Cortex of kidney (tissue), 1 donor: ENCODE measurements at places on chromosomes 4 and X.

DNA sequence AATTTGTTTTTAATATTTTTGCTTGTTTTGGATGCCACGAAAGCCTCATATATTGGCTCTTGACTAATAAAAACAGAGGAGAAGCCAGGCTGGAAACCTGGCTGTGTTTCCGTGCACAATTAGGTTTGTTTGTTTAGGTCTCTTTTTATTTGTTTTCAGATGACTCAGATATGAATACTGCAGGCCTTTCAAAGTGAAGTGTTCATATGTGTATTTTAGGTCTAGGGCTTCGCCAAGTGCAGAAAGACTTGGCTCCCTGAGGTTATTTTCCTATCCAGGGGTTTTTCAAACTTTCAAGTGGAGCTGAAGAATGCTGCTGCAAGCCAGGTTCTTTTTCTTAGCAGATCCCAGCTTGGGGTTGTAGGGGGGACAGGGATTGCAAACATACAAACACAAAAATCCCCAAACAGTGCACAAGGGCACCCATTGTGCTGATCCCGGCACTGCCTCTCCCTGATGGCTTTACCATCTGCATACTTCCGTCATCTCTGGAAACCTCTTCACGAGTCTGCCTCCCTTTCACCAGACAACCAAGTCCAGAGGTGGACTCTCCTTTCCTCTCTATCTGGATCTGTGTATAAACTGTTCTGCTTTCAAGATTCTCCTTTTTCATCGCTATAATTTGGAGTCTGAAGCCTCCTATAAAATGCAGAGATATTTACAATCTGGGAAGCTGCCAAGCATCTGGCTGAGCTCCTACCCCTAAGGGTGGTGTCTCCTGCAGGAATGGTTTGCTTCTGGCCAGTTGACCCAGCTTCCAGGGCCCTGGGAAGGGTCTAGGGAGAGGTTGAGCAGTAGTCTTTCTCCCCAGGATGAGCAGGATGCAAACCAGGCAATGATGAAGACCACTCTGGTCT lies 108.6 kb downstream of the SMIM20 start:
- no peak for DNase-seq

GRCh38 chr4:7867191-7867590 lies 72.5 kb downstream of the AFAP1 start:
- DNase-seq = no peak

DNA sequence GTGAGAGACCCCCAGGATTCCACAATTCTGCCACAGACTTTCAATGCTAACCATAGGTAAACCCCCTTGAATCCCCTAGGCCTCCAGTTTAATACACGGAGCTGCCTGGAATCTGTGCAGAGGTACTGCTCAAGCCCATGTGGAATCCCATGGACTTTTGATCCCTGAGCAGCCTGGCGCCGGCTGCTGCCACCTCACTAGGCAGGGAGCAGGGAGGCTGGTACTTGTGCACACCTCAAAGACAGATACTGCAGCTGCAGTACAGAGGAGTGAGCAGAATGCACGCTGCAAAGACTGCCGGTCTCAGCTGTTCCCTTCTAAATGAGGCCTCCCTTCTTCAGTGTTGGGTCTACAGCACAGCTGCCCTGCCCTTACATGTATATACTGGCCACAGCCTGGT lies 79.4 kb downstream of the RPS6KA6 start:
- DNase-seq = no peak

- no peak for DNase-seq
Observed at GRCh38 chr4:47209833-47210232, 178.5 kb downstream of the GABRB1 start.

- DNase-seq = no peak
Observed at GRCh38 chrX:51420610-51421009, 75.8 kb downstream of the NUDT11 start.

DNA sequence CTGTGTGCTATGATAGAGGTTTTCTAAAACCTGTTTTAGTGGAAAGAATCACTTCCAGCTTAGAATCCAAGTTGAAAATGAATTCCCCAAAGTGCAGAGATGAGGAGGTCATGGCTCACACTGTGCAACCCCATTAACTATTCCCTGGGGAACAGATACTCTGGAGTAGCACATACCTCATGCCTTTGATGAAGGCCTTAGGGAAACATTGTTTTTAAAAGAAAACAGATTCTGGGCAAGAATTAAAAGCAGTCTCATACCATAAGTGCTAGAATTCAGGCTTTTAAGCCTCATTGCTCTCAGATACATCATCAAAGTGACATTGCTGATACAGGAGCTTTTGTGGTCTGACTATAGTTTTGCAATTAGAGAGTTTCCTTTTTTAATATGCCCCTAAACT lies 115.1 kb downstream of the NDST4 start:
- DNase-seq = no peak

DNA sequence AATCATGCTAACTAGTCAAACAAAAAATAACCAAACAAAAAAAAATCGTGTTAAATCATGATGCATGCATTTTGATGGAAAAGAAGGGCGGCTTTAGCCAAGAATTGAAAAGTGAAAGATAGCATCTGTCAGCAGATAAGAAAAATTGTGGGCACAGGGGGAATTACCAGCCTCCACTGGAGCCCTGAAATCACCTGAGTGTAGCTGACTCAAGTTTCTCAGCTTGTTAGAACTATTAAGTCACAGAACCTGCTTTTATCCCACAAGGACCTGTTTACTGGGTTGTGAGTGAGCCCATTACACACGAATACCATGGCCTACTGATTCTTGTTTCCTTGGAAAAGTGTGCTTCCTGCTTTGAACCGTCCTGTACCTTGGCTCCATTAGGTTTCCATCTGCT lies 85.2 kb downstream of the COX18 start:
- no peak for DNase-seq

- no peak for DNase-seq
Observed at GRCh38 chr4:80387390-80388283, 52.1 kb downstream of the CFAP299 start.

DNA sequence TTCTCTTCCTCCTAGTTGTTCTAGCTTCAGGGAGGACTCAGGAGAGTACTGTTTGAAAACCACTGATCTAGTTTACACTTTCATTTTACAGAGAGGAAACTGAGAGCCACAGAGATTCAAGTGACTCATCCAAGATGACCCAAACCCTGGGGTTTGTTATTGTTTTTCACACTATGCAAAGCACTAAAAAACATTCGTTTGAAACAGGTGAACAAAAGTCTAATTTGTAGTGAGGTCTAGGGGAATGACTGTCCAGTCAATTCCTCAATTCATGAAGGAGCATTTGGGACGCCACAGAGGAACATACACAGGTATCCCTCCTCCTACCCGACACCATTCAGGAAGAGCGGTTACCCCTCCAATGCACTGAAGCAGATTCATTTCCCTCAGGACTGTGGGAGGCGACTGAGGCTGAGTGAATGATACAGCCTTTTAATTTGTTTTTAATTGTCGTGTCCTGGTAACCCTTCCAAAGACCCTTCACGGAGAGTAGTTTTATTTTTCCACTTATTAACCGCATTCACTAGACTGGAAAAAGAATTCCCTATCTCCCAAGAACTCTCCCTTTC lies 30.3 kb downstream of the TLR10 start:
- no peak for DNase-seq

DNA sequence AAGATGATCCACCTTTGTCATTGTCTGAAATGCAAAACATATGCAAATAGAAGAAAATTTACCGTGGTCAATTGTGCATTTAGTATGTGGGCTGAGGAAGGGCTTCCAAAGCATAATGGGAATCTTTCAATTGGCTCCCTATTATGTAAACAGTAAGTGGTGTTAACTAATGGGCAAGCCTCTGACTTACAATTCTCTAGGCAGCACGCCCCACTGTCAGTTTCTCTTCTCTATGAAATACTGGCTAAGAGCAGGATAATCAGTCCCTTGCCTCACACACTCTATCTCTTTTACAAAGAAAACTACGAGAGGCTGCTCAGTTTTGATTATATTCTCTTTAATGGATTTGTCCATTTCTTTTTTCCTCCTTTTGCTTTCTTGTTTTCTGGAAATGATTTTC lies 1272.6 kb downstream of the PCDH19 start:
- no peak for DNase-seq

- no peak for DNase-seq
Observed at GRCh38 chr4:135244056-135244455, 1042.5 kb upstream of the PABPC4L start.

DNA sequence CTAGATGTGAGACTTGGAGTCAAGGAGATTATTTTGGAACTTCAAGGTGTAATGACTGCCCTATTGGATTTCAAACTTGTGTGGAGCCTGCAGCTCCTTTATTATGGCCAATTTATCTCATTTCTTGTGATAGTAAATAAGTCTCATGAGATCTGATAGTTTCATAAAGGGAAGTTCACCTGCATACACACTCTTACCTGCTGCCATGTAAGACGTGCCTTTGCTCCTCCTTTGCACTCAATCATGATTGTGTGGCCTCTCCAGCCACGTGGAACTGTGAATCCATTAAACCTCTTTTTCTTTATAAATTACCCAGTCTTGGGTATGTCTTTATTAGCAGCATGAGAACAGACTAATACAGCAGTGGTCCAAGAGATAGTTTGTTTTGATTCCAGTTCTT lies 19.1 kb downstream of the PF4 start:
- no peak for DNase-seq

DNA sequence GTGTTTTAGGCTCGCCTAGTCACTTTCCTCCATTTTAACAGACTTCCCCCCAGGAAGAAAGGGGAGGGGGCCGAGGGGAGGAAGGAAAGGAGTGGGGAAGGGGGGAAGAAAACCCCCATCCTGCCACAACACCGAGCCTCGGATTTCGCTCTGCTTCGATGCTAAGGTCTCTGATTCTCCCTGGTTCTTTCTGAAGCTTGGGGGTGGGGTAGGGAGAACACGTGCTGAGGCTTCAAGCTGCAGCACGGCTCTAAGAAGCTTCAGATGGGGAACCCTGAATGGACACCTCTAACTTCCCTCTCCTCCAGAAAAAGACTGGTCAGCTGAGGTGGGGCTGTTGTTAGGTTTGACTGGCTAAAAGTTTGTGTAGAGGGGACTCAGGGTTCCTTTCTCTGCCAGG lies 61.8 kb downstream of the RHOH start:
- no peak for DNase-seq

DNA sequence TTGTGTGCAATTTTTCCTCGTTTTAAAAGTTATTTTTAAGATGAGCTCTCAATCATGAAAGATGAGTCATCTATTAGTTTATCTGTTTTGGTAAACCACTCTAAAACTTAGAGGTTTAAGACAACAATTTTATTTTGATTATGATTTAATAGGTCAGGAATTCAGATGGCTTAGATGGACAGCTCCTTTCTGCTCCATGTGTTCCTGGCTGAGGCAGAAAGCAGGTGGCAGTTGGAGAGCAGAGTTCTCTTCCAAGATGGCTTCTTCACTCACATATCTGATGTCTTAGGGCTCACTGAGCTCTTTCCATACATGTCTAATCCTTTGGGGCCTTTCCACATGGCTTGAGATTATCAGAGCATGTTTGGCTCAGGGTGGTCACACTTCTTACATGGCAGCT lies 48.3 kb upstream of the GRPR start:
- DNase-seq = no peak

DNA sequence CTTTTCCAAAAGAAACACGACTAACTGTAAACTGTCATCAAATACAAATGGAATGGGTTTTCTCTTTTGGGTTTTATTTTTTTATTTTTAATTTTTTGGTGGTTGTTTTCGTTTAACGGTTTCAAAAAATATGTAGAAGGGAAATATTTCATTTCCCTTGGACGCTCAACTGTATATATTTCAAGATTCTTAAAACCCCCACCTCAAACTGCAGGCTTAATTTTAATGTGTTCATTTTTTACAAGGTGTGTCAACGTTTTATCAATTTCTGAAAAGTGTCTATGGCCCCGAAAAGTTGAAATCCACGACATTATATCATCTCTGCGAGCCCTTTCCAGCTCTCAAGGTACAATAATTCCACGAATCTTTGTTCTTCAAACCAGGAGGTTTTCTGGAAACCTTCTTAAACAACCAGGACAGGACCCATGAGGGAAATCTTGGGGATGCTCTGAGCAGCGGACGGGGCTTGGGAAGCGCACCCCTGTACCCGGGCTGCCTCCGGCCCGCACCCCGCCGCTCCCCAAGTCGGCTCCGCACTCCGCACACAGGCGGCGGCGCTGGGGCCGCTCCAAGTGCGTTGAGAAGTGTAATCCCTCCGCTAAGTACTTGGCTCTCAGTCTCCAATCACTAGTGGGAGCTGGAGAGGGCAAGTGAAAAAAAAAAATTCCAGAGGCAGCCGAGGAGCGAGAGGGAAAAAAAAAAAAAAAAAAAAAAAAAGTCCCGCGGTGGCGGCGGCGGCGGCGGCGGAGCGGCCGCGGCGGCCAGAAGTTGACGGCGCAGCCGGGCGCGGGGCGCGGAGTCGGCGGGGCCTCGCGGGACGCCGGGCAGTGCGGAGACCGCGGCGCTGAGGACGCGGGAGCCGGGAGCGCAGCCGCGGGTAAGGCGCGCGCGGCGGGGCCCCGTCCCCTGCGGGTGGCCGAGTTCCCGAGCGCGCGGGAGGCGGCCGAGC lies at the start of gene BMPR1B:
Gene BMPR1B (plus strand): TSS at position 764 of the 949 bp plus-strand sequence. CDS start 346,470 bp downstream, outside the sequence.
- DNase-seq = no peak

DNA sequence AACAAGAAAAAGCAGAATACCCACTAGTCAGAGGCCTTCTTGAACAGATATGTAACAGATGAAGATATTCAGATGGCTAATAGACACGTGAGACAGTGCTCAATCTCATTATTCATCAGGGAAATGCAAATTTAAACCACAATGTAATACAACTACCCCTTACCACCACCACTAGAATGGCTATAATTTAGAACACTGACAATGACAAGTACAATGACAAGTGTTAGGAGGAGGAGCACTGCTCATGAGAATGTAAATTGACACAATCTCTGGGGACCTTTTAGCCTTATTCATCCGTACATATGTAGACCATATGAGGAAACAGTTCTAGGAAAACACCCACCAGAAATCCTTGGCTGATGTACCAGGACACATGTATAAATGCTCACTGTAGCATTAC lies 13.1 kb downstream of the ZNF81 start:
- DNase-seq = no peak

DNA sequence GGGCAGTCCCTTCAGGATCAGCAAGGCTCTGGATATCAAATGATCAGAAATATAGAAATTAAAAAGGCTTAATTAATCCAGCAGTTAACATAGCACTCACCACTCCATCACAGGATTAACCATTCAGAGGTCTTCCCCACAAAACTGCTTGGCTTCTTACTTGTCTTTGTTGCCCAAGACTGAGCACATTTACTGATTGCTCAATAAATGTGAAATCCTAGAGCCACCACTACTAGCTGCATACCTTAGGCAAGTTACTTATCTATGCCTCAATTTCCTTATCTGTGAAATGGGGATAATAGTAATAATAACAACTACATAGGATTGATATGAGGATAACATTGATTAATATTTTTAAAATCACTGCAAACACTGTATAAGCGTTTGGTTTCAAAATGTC lies 124.2 kb downstream of the ARHGAP6 start:
- DNase-seq = no peak

GRCh38 chr4:2947926-2948325 lies 15.3 kb downstream of the NOP14 start:
- DNase-seq = no peak

GRCh38 chrX:10095698-10096432 lies 60.9 kb upstream of the CLCN4 start:
- DNase-seq = no peak
